GM12864 (cell line): ENCODE measurements at places on chromosomes 6 and 20.

DNA sequence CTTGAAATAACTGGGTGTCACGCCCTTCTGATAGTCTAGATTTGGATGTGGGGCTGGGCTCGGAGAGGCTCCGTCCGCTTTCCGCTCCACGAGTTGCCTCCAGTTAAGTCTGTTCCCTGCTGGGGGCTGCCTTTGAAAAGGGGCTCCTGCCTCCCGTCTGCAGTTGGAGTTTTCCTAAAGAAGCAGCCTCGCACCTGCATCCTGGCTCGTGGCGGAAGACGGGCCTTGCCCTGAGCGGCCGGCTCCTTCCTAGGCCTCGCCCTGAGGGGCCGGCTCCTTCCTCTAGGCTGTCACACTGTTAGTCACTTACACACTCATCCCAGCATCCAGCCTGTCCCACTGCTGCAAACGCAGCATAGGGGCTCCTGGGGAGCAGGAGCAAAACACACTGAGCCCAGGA is 74.4 kb downstream of the SMOC2 start:
- no peak for DNase-seq

GRCh38 chr20:56689318-56689717 is 60.2 kb downstream of the TFAP2C start:
- DNase-seq: no peak

DNA sequence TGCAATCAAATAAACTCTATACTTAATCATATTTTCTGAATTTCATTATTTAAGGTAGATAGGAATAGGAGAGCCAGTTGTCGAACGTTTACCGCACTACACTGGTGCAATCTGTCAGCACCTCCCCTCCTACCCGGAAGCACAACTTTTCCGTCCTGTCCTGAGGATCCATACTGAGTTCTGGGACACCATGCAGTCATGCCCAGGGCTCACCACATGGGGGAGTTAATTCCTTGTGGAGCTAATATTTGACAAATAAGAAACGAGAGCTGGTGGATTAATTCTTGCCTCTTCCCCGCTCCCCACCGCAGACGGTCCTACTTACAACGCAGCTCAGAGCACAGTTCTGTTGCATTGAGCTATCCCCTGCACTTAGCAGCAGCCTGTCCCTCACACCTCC is 107.7 kb upstream of the RALGAPA2 start:
- DNase-seq: no peak

DNA sequence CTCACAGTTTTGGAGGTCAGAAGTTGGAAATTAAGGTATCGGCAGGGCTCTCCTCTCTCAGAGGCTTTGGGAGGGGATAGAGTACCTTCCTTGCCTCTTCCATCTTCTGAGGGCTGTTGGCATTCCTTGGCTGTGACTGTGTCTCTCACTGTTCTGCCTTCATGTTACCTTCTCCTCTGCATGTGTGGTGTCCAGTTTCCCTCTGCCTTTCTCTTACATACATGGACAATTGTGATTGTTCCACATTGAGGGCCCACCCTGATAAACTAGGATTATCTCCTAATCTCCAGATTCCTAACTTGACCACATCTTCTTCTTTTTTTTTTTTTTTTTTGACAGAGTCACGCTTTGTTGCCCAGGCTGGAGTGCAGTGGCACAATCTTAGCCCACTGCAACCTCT is 72.1 kb upstream of the SPACA1 start:
- DNase-seq: no peak

DNA sequence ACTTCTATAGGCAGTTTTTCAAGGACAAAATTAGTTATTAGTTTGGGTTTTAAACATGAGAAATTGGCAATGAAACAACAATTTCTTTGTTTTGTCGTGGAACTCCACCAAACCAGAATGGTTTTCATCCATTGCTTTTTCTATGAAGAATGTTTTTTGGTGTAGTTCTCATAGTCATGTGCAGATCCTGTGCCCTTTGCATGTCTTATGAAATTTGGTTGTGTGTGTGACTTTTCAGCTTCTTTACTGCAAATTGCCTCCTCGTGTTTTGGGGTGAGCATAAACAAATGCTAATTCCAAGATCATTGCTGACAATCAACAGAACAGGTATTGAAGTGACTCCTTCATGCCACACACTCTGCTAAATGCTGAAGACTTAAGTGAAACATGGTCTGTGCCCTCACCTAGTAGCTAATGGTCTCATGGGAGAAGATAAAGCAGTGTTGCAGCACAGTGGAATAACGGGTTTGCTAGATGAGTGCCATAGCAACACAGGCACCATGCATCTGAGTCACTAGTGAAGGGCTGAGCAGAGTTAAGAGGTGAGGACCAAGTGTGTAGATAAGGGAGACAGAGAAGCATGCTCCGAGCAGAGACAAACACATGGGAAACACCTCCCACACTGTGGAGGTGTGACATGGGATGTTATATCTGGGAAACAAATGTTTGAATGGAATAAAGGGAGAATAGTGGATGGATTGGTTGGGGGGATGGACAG is 120.0 kb downstream of the SLC16A10 start:
- no peak for DNase-seq

DNA sequence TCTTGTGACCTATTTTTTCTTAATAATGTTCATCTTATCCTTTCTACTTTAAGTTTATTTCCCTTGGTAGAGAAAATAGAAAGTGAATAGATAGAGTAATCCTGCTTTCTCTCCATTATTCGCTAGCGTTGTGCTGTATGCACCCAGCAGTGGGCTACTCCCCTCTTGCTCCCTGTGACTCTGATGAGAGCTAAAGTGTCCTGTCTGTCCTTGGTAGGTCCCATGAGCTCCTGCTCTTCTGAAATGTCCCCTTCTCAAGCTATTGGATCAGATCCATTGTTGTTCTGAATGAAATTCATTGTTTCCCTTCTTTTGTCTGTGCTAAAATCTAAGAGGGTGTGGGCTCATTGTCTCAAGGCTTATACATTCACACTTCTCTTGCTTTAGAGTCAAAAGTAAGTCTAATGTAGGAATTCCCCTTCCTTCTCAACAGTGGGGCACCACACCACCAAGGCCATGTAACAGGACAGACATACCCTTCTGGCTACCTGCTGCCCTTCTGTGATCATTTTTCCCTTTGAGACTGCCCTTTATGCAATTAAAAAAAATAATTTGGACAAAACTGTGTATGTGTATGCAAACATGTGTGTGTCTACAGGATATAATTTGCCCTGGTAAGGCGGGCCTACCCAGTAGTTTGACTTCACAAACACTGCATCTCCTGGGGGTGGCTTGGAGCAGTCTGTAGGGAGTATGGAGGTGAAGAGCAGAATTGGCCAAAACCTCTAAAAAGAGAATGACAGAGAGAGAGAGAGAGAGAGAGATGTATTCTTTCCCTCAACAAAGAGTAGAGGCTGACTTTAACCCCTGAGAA is 167.0 kb upstream of the MYLIP start:
- DNase-seq: no peak

DNA sequence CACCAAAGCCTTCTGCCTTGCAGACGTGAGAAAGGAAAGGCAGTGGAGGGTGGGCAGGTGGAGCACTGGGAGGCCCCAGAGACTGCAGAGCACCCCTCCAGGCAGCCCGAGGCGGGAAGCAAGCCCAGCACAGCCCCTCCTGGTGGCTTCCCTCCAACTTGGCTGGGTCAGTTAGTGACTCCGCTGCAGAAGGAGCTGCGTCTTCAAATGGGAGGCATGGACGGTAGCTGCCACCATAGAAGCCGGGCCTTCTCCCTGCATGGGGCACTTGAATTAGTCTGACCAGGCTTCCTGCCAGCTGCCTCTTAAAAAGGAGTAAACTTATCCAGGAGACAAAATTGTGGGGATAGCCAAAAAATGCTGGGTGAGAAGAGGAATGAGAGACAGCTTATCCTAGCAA is 88.0 kb upstream of the RPS6KA2 start:
- no peak for DNase-seq

GRCh38 chr20:35207950-35208611 is 18.4 kb upstream of the MMP24 start:
- DNase-seq: peak; percentile 38

- DNase-seq: no peak
Observed at GRCh38 chr6:130744576-130745366, 82.4 kb upstream of the SMLR1 start.

- DNase-seq: no peak
Observed at GRCh38 chr6:137829641-137830083, 37.4 kb upstream of the TNFAIP3 start.

DNA sequence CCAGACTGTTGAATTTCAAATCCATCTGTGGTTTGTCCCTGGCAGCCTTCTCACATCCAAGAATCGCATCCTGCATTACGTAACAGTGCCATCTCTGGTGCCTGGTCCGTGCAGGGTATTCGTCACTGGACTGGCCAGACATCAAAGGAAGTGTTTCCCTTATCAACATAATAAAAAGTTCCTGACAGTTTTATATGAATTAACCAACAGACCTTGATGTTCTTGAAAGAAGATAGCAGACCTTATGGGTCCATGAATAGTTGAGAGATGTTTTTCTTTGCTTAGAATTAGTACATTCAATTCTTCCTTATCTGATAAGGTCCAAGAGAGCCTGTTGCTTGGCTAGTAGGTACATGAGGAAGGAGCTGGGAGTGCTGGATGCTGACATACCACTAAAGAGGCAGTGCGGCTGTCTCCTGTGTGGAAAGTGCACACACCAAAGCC is 77.6 kb downstream of the PHACTR2 start:
- no peak for DNase-seq

DNA sequence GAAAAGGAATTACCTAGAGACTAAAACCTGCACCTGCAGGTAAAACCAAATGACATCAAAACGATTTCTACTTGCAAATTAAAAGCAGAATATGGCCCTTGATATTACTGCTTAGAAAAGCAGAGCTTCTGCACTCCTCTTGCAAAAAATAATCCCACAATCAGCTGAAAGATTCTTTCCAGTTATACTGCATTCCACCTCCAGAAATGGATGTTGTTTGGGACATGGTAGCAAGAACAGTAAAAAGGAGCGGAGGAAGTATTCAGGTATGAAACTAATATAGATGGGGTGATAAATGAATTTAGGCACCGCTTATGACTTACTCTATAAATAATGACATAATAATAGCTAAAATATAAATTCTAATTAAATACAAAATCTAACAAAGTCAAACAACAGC is 14.9 kb downstream of the ATXN1 start:
- no peak for DNase-seq

DNA sequence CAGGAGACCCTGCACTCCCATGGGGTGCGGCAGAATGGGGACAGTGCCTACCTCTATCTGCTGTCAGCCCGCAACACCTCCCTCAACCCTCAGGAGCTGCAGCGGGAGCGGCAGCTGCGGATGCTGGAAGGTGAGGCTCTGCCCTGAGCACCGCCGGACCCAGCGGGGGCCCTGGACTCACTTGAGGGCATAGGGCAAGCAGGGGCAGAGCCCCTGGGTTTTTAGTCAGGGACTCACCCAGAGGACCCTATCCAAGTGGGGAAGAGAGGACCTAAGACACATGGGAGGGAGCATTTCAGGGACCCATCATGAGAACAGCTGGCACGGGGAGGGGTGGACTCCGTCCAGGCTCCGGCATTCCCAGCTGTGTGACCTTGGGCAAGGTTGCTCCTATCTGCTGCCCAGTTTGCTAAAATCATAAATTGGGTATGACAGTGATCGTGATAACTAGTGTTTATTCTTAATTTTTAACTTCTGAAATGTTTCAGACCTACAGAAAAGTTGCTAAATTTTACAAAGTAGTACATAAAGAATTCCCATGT is 9.8 kb downstream of the RBCK1 start:
- DNase-seq: no peak

GRCh38 chr20:9617940-9618339 is 103.5 kb downstream of the LAMP5 start:
- DNase-seq: no peak

DNA sequence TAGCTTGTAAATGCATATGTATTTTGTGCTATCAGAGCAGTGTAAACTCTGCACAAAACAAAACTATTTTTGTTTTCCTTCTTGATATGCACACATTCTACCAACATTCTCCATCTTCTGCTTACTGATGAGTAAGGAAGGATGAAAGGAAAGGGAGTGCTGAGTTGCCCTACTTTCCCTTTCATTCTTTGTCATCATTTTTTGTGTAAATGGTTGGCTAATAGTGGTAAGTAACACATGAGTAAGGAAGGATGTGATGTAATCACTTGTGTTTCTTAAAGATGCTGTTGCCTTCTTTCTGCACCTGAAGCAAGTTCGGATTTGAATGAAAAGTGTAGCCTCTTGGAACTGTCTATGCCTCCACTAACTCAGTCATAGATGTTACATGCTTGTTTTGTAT is 4.6 kb upstream of the REV3L start:
- peak; percentile 59 for DNase-seq

DNA sequence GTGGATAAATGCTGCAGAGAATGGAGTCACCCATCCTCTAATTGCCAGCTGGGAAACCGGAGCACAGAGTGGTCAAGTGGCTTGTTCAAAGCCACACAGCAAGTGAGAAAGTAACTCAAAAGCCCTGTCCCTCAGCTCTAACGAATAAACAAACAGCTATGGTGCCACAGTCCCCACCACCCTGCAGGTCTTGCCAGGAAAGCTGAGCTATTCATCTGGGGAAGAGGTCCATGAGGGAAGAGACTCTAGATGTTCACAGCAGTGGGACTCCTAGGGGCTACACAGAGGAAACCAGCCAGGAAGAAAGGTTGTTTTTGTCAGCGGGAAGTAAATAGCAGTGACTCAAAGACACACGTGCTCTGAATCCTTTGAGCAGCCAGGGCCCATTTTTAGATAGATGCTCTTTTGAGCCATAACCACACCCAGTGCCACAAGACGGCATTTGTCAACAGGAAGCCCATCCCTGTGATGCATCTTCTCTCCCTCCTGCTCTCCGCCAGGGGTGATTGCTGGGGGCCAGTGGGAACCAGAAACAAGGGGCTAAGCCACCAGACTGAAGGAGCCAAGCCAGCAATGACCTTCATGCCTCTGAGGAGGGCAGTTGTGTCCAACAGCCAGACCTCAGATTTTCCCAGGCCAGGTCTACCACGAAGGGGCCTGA is 32.4 kb upstream of the TCP11 start:
- DNase-seq: no peak

DNA sequence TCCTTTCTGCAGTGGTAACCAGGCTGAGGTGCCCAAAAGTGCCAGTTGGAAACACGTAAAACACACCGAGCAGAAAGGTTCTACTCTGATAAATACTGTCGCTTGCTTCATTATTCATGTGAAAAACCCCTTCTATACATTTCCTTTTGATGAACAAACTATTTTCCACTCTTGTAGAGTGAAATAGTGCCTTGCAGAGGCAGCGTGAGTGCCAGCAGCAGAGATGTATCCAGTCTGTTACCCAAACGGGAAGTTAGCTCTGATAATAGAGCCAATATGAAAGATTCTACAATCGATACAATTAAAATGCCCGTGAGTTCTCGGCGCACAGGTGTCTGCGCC is 1.5 kb downstream of the ZBTB46 start:
- no peak for DNase-seq

DNA sequence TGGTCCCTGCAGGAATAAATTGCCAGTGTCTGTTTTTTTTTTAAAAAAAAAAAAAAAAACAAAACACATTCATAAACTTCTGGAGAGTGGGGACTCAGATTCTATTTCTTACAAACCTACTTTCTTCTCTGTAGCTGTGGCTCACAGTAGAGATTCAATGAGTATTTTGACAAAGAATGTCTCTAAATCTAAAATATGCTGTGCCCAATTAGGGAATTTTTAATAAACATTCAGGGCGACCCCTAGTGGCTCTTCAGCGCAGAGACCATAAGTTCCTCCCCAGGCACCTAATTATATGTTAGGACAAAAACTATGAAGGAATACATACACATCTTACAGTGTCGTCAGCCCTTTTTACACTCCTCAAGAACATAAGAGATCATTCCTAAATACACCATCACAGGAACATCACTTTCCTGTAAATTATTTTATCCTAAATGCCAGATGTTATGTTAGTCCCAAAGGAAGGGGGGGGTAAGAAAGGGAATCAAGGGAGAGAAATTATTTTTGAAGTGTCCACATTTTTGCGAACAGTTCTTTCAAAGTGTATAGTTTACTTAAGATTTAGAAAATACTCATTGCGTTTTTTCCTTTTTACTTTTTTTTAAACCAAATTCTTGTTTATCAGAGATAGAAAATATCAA is 21.8 kb upstream of the NAA20 start:
- DNase-seq: peak; percentile 12
